ENCODE measurements at places on chromosomes 1 and 21.

GRCh38 chr1:2404890-2405511 lies 7.4 kb downstream of the PEX10 start:
- DNase-seq: no peak

DNA sequence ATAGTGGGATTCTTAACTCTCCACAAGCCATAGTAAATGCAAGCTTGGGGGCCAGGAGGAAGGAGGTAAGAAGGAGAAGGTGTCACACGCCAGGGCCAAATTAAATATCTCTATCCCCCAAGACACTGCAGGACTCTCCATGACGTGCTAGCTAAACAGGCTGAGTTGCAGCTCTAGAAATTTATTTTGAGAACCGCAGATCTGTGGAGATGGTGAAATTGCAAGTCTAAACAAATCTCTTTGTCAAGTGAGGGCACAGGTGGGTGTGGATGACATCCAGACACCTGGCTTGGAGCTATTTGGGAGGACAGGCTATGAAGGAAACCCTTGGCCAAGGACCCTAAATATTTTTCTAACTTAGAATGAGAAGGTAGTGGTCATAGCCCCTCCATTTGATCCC lies 39.5 kb upstream of the USP1 start:
- no peak for DNase-seq

DNA sequence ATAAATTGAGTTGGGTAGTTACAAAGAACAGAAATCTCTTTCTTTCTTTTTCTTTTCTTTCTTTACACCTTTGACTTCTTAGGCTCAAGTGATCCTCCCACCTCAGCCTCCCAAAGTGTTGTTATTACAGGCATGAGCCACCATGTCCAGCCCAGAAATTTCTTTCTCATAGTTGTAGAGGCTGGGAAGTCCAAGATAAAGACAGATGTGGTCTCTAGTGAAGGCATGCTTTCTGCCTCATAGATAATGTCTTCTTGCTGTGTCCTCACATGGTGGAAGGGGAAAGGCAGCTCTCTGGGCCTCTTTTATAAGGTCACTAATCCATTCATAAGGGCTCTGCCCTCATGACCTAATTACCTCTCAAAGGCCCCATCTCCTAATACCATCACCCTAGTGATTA lies 64.0 kb upstream of the DNAJC6 start:
- DNase-seq: no peak

- DNase-seq: no peak
Measured at GRCh38 chr1:198291036-198291435, 134.2 kb downstream of the NEK7 start.

DNA sequence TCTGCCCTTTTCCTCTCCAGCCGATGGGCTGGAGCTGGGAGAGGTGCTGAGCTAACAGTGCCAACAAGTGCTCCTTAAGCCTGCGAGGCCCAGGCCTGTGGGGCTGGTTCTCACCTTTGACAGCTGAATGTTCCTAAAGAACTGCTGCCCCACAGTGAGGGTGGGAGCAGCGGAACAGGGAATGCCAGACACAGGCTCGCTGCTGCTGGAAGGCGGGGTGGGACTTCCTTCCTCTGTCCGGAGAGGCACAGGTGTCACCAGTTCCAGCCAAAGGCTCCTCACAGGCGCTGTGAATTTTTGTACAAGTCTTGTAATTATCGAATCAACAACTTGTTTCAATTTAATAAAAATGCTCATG lies 47.1 kb downstream of the COQ8A start:
- DNase-seq: no peak

GRCh38 chr1:84598418-84598817 lies 24.2 kb upstream of the CTBS start:
- no peak for DNase-seq
